NCI-H187 treated with DMSO at 0.1 percent for 48 hours (cell line): ENCODE measurements at places on chromosomes 3 and 15.

DNA sequence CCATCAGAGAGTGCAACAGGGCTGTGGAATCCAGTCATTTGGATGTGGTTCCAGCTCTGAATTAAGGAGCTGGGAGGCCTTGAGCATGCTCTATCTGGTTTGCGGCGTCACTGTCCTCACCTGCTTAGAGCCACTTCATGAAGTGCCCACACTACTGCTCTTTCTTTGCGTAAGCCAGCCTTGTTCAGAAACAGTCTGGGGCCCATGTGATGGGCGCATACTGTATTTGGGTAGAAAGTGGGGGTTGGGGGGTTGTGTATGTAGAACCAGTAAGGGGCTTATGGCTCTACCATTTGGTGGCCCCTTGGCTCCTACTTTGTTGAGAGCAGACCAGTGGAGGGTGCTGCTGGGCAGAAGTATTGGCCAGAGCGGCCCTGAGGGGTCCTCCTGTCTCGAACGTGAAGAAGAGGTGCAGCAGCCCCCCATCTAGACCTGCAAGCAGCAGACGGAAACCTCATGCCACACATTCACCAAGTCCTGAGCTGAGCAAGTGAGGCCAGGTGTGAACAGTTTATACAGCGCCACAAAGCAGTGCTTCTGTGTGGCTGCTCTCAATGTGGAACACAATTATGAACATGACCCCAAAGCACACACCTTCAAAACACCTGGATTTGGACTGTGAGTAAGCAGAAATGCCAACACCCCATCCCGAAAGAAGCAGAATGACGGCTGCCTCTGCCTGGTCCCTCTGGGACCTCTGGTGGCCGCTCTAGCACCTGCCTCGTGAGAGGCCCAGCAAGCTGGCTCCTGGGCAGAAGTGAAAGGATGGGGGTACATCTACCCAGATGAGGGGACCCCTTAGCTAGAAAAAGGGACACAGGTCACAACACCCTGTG is 26.6 kb downstream of the SRPRB start:
- no peak for DNase-seq

- DNase-seq: no peak
Measured at GRCh38 chr3:98518816-98519215, 3.9 kb downstream of the CLDND1 start.

DNA sequence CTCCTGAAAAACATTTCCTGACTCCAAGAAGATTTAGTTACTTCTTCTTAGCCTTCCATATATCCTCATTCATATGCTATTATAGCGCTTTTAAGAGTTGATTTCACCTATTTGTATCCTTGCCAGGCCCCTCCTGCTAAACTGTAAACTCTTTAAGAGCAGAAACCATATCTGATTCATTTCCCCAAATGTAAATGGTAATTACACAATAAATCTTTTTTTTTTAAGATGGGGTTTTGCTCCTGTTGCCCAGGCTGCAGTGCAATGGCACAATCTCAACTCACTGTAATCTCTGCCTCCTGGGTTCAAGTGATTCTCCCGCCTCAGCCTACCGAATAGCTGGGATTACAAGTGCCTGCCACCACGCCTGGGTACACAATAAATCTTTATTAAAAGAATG is 4.5 kb downstream of the DLEC1 start:
- no peak for DNase-seq

- DNase-seq: no peak
Measured at GRCh38 chr3:44880284-44880683, 5.9 kb downstream of the TGM4 start.

DNA sequence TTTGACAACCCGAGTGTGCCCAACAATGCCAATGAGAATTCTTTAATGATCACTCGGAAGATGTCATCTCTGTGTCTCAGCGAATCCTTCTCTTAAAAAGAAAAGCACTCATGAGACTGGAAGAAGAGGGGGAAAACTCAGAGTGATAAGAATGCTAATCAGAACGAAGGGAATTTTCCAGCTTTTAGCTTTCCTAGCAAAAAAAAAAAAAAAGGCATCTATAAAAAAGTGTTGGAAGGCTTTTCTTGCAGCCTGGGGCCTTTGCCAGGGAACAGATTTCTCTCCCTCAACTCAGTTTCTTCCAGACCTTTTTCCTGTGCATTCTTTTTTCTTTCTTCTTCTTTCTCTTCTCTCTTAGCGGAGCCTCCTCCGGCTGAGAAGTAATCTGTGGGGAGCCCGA is 80.5 kb upstream of the NEO1 start:
- DNase-seq: no peak
